ENCODE measurements at places on chromosomes 6 and 20.
A peak's percentile ranks its signal among the peaks of the same experiment; 100 is the strongest.

DNA sequence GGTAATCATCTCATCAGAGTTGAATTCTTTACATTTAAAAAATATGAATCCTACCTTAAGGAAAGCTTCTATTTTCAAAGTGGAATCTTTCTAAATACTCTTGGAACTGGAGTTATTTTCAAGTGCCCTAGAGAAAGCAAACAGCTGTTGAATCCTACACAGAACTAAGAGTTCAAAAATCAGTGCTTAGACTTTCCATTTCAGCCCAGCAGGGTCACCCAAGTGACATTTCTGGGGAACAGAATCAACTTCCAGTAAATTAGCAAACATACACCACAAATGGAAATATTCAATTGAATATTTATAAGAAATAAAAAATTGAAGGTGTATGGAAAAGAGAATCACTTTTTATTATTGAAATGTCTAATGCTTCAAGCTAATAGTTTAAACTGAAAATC lies 427.7 kb upstream of the NOX3 start:
- no peak for DNase-seq

DNA sequence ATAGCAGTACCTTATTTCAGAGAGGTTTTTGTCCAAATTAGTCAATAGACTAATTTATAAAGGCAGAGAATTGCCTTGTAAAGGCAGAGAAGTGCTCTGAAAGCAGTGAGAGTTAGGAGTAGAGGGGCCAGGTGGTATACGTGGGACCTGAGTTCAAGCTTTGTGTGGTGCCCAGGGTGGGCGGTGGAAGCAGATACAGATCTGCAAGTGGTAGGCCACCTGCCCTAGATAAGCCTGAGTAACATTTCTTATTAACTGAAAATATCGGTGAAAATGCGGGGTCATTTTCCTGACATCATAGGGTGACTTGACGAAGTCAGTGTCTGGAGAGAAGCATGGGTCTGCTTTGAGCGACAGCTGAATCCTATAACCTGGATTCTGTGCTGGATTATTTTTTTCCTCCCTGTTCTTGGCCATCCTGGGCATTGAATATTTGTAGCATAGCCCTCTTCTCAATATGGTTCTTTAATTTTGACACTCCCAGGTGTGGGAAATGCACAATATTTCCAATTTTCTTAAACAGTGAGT lies 62.2 kb upstream of the SUPT3H start:
- no peak for DNase-seq

GRCh38 chr20:3106658-3107463 lies 22.3 kb upstream of the AVP start:
- no peak for DNase-seq

- DNase-seq = no peak
Observed at GRCh38 chr6:159890792-159891191, at the start of gene MAS1. TSS of gene MAS1 (plus strand) at chr6:159890988. CDS start at chr6:159906956, 15,968 bp downstream.

DNA sequence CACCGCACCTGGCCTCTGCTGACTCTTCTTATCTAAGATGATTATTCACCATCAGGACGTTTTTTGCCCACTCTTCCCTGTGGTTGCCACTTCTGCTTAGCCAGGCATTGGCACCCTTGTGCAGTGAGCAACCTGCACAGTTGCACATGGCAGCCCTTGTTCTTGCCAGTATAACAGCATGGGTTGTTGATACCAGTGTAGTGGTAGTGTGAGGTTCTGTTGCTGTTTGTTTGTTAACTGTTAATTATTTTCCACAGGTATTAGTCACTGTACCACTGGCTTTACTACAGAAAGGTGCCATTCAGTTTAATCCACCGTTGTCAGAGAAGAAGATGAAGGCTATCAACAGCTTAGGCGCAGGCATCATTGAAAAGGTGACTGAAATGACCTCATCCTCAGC lies 52.1 kb downstream of the DEK start:
- no peak for DNase-seq

- no peak for DNase-seq
Observed at GRCh38 chr20:10987651-10988383, 314.0 kb upstream of the JAG1 start.

DNA sequence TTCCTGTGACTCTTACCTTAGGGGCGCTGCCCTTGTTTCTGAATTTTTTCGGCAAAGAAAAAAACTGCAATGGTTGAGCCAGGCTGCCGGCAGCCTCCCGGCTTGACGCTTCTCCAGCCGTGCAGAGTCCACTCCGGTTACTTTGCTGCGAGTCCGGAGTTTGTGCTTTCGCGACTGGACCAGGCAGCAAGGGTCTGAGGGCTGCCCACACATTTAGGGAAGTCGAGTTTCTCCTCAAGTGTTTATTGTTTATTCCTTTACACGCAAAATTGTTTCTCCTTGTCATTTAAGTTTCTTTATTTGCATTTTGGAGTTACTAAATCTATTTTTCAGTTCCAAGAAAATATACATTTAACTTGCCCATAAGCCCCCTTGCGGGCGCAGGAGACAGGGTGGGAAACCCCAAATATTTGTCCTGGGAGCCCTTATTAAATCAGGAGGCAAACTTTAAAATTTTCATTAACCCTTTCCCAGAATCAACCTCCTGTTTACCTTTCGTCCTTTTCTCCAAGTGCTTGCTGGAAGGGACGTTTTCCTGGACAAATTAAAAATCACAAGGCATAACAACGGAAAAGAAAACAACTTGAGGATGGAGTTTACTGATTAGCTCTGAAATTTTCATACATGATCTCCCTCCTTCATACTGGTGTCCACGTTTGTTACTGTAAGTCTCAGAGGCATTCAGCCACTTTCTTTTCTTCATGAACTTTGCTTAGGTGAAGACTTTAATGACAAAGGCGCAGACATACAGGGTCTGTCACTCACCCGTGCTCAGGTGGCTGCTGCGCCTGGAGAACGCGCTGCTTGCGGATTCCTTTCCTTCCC lies 1.7 kb upstream of the PDE10A start:
- no peak for DNase-seq

GRCh38 chr6:36123270-36124139 lies 6.8 kb upstream of the MAPK13 start:
- peak; percentile 17 for DNase-seq

DNA sequence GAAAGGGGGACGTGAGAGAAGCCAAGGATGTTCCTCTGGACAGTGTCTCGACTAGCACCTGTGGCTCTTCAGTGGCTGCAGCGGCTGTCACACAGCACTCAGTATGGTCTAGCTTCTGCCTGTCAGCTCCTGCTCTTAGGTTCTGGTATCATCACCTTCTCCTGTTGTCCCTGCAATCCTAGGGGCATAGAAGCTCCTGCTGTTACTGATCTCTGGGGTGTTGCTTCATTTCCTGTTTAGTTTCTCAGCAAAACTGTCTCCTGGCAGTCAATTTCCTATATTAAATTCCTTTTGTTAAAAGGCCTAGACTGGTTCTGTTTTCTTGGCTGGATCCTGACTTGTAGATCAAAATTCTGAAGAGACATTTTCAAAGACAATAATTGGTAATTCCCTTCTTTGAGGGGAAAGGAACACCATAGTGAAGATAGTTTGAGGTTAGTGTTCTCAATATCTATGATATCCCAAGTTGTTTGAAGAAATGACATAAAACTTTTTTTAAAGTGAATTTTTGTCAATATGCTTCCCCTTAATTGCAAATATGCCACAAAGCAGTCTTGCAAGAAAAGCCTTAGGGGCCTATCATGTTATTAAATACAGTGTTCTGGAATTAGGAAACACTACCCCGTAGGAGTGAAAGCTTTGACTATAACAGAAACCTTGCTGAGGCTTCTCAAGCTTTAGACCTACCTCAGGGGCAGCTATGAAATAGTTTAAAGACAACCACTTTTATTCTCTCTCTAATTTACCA lies 148.5 kb downstream of the KIF6 start:
- no peak for DNase-seq

- DNase-seq = no peak
Observed at GRCh38 chr6:137862419-137863090, 4.5 kb upstream of the TNFAIP3 start.

GRCh38 chr6:97195117-97195516 lies 87.9 kb downstream of the MMS22L start:
- no peak for DNase-seq

- DNase-seq = no peak
Observed at GRCh38 chr6:135673501-135674309, 176.2 kb upstream of the AHI1 start.

GRCh38 chr20:52083627-52084232 lies 107.8 kb downstream of the ZFP64 start:
- peak; percentile 60 for DNase-seq

DNA sequence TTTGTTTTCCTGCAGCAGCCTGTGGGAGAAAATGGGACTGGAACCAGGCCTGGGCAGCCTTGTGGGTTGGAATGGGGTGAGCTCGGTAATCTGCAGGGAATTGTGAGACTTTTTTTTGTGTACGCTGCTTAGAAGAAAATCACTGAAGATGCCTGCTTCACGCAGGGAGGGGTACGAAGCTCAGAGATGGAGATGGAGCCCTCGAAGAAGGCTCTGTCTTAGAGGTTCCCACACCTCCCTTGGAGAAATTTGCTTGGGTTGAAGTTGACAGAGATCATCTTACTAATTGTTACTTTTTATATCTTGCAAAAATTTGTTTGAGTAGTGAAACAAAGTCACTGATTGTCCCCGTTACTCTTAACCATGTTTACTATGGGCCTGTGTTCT lies 894 bp downstream of the PYGB start:
- no peak for DNase-seq

GRCh38 chr20:12056839-12057238 lies 139.1 kb downstream of the BTBD3 start:
- DNase-seq = no peak

DNA sequence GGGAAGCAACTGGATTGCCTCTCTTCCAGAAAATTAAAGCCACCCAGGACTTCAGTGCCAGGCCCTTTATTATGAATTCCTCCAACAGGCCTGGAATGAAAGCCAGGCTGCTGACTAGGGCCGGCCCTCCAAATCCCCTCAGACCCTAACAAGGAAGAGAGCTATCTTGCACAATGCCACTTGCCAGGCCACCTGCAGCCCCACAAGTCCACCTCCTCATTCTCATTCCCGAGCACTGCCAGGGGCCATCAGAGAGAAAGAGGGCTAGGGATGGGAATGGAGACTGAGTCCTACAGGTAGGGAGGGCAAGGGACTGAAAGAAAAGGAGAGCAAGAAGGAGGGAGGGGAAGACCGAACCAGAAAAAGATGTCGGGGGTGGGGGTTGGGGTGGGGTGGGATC lies 86.5 kb downstream of the MRPL14 start:
- DNase-seq = no peak

GRCh38 chr6:133854041-133854363 lies 34.9 kb upstream of the TCF21 start:
- DNase-seq = no peak

- DNase-seq = no peak
Observed at GRCh38 chr6:167526465-167527368, 201.8 kb downstream of the TTLL2 start.

GRCh38 chr6:9126878-9127560 lies 691.7 kb upstream of the SLC35B3 start:
- DNase-seq = peak; percentile 31

- DNase-seq = no peak
Observed at GRCh38 chr20:22775256-22775655, 190.9 kb upstream of the FOXA2 start.

GRCh38 chr20:50219600-50219999 lies 29.0 kb downstream of the CEBPB start:
- DNase-seq = no peak

DNA sequence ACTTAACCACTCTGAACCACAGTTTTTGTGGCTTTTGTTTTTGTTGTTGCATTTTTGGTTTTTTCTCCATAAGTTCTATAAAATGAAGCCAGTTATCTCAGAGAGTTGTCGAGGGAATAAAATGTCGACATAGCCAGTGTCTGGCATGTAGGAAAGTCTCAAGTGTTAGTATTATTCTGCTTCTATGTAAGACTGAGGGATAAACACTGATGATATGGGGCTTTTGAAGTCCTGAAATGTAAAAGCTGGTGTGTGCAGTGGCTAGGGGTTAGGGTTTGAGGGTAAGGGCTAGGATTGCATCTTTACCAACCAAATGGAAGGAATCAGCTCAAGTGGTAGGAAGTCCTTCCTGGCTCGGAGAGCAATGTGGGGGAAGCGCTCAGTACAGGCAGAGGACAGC lies 59.2 kb downstream of the DAAM2 start:
- DNase-seq = no peak

DNA sequence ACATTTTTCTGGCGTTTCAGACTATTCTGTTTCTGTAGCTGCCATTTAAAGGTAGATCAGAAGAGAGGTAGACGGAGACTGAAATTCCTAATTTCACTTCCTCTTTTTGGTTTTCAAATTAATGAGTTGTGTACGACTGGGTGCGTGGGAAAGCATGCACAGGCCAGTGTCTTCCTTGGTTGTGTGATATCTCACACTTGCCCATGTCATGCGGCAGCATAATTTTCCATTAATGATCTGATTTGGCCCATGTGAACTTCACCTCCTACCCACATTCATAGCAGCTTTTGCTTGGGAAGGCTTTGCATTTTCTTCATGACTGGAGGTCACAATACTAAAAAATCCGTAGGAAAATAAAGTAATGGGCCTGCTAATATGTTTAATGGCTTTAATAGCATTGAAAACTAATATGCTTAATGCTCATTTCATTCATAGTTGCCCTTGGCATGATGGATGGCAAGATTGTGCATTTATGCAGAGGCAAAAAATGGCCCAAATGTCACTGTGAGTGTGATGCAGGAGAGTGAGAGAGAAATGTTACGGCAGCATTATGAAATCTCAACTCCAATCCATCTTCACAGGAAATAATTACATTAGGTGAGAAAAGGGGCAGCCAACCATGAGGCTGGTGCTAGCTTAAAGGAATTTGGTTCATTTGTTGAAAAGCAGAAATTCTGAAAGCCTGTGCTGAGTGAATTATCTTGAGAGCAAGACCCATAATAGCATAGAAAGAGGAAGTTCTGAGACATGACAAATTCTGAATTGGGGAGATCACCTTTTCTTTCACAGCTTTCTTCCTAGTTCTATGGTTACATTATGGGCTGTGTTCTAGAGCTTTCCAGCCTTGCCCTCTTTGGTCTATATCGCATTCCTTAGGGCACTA lies 69.0 kb upstream of the UST start:
- DNase-seq = no peak

DNA sequence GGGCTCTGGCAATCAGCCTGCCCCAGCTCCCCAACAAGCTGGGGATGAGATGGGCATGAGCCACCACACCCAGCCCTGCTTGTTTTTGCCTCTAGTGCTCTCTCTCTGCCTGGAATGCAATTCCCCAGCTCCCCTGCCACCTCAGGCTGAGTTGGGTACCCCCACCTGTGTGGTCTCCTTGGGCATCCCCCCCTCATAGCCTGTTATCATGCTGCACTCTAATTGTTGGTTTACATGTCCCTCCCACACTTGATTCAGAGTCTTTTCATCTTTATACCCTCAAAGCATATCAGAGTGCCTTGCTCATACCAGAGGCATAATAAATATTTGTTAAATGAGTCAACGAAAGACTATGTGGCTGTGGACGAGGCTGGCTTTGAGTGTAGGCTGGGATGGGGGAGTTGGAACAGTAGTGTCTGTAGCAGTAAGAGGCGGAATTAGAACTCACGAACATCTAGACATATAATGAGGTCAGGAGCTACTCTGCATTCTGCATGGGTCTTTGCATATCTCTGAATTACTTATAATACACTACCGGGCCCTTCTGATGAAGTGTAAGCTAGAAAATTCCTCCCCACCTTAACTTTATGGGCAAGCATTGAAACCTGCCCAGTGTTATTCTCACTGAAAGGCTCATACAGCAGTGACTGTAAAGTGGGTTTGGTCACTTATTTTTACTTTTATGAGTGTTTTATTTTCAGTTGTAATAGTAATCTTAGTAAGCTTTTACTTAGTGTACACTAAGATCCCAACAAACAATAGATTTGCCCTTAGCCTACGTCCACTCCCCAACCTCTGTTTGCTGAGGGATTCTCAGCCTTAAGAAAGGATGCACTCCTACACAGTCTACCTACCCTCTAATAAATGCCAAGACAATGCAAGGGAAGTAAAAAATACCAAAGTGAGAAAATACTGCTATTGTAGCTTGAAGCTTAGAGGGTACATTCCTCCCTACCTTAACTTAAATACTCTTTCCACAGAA lies 58.7 kb downstream of the EDN1 start:
- DNase-seq = peak; percentile 81
